Activated B cell treated with CpG ODN at 0.5 μM for 24 hours (primary cell): ENCODE measurements at places on chromosomes 7 and 10. TPM values are rescaled to one million over a fixed set of nuclear protein-coding genes. Genes with fewer than 3 reads are reported as not detected.

Gene ZP3
- total RNA-seq = 0.91 and 2.9 TPM in 2 replicates

Gene CNPY1
- total RNA-seq = not detected in 2 replicates

Gene XRCC2
- 1.7 and 2.3 TPM in 2 replicates for total RNA-seq

Gene GPR158
- not detected in 2 replicates for total RNA-seq

Gene SSBP1
- total RNA-seq = 122 and 146 TPM in 2 replicates

Gene CYP26C1
- total RNA-seq = 0.15 and 0.24 TPM in 2 replicates

Gene NPFFR1
- not detected in 2 replicates for total RNA-seq

Gene HECW1
- not detected in 2 replicates for total RNA-seq

DNA sequence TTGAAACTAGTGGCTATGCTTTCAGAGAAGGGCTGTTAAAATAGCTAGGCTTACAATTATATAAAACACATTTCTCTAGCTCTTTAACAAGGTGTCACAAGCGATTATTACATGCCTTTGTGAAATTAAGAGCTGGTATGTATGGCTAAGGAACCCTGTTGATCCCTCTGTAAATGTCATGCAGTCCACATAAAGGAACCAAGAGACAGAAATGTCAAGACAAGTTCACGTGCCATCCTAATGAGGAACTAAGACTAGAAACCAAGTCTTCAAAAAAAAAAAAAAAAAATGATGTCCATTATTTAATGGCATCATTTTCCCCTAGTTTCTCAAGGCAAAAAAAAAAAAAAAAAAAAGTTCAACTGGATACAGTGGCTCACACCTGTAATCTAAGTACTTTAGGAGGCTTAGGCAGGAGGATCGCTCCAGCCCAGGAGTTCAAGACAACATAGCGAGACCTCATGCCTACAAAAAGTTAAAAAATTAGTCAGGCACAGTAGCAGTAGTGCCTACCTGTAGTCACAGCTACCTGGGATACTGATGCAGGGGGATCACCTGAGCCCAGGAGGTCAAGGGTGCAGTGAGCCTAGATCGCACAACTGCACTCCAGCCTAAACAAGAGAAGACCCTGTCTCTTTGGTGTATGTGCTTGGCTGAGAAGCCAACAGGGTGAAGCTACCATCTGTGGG is 63.4 kb downstream of the SRPK2 start:
- no peak for DNase-seq
- H3K27ac ChIP-seq = peak overlapping the region; percentile 80
- no peak overlapping the region for H3K4me3 ChIP-seq
- no peaks in the 10 kb centered on the region for H3K27me3 ChIP-seq
- peaks cover 10% of the 10 kb centered on the region for H3K36me3 ChIP-seq

GRCh38 chr7:151281686-151282085 is 33.2 kb upstream of the SMARCD3 start:
- H3K27ac ChIP-seq = no peak overlapping the region
- no peaks in the 10 kb centered on the region for H3K36me3 ChIP-seq
- no peak for DNase-seq
- H3K27me3 ChIP-seq = peaks cover 54% of the 10 kb centered on the region
- H3K4me1 ChIP-seq = peaks cover 5% of the 10 kb centered on the region

- H3K27ac ChIP-seq = no peak overlapping the region
- H3K4me3 ChIP-seq = no peak overlapping the region
- H3K36me3 ChIP-seq = no peaks in the 10 kb centered on the region
- peaks cover 14% of the 10 kb centered on the region for H3K4me1 ChIP-seq
- no peak for DNase-seq
- peaks cover 47% of the 10 kb centered on the region for H3K27me3 ChIP-seq
Observed at GRCh38 chr10:78972160-78972946, 96.4 kb upstream of the ZMIZ1 start.

GRCh38 chr7:123941391-123942180 is 16.5 kb downstream of the SPAM1 start:
- no peak overlapping the region for H3K4me3 ChIP-seq
- no peak overlapping the region for H3K27ac ChIP-seq
- no peak for DNase-seq
- no peaks in the 10 kb centered on the region for H3K4me1 ChIP-seq
- peaks cover 2% of the 10 kb centered on the region for H3K27me3 ChIP-seq
- no peaks in the 10 kb centered on the region for H3K36me3 ChIP-seq

DNA sequence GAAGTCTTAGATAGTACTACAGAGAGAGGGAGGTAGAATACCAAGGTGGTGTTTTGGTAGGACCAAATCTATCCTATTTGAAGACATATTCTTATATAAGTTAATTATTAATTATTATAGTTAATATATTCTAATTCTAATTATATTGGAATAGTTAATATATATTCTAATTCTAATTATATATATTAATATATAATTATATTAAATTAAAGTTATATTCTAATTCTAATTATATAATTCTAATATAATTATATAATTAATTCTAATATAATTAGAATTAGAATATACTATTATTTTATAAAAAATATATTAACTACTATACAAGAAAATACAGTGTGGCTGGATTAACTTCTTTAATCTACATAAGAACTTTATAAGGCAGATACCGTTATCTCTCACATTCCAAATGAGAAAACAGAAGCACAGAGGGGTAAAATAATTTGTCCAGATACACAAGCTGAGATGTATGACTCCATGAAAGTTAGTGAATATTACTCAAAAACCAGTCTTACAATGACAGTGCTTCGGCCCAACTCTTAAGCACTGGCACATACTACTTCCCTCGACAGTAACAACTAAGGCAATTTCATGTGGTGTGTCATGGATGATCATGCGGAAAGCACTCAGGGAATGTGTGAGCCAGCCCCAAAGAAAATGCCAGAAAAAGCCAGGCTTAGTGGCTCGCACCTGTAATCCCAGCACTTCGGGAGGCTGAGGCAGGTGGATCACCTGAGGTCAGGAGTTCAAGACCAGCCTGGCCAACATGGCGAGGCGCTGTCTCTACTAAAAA is 42.6 kb downstream of the TYW1B start:
- H3K4me1 ChIP-seq = no peaks in the 10 kb centered on the region
- H3K36me3 ChIP-seq = peaks cover 8% of the 10 kb centered on the region
- H3K4me3 ChIP-seq = no peak overlapping the region
- no peak overlapping the region for H3K27ac ChIP-seq
- DNase-seq = no peak

GRCh38 chr10:131830446-131831130 is 70.2 kb upstream of the PPP2R2D start:
- no peak overlapping the region for H3K27ac ChIP-seq
- no peak overlapping the region for H3K4me3 ChIP-seq
- H3K36me3 ChIP-seq = no peaks in the 10 kb centered on the region

GRCh38 chr10:92413011-92413410 is 122.0 kb downstream of the MARCHF5 start:
- peaks cover 6% of the 10 kb centered on the region for H3K27me3 ChIP-seq
- H3K36me3 ChIP-seq = no peaks in the 10 kb centered on the region
- no peak for DNase-seq

- no peaks in the 10 kb centered on the region for H3K4me1 ChIP-seq
- H3K27ac ChIP-seq = no peak overlapping the region
- no peak overlapping the region for H3K4me3 ChIP-seq
- H3K36me3 ChIP-seq = no peaks in the 10 kb centered on the region
- H3K27me3 ChIP-seq = no peaks in the 10 kb centered on the region
Observed at GRCh38 chr7:16060502-16060901, 360.8 kb downstream of the CRPPA start.

DNA sequence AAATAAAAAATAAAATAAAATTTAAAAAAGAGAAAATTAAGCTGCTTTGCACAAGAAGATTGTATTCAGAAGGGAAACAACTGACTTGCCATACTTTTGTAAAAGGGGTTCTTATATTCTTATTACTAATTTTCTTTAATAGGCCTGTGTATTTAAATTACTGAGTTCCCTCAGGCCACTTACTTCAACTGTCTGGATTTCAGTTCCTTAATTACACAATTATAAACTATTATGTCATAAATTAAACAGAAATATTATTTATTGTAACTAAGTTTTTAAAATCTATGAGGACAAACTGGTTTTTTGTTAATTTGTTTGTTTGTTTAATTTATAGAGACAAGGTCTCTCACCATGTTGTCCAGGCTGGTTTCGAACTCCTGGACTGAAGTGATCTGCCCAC is 22.4 kb upstream of the MICU1 start:
- no peaks in the 10 kb centered on the region for H3K36me3 ChIP-seq
- no peak overlapping the region for H3K27ac ChIP-seq
- DNase-seq = no peak
- peaks cover 2% of the 10 kb centered on the region for H3K4me1 ChIP-seq
- no peak overlapping the region for H3K4me3 ChIP-seq

GRCh38 chr7:45515346-45515745 is 58.8 kb upstream of the ADCY1 start:
- no peaks in the 10 kb centered on the region for H3K27me3 ChIP-seq
- DNase-seq = no peak
- H3K4me1 ChIP-seq = no peaks in the 10 kb centered on the region
- H3K4me3 ChIP-seq = no peak overlapping the region
- H3K27ac ChIP-seq = no peak overlapping the region

- H3K4me3 ChIP-seq = no peak overlapping the region
- no peak for DNase-seq
- H3K36me3 ChIP-seq = no peaks in the 10 kb centered on the region
- H3K27me3 ChIP-seq = no peaks in the 10 kb centered on the region
- no peak overlapping the region for H3K27ac ChIP-seq
- peaks cover 11% of the 10 kb centered on the region for H3K4me1 ChIP-seq
Observed at GRCh38 chr10:51745397-51745796, 46.0 kb upstream of the CSTF2T start.

- no peak overlapping the region for H3K27ac ChIP-seq
- peaks cover 23% of the 10 kb centered on the region for H3K4me1 ChIP-seq
- no peaks in the 10 kb centered on the region for H3K27me3 ChIP-seq
- H3K36me3 ChIP-seq = no peaks in the 10 kb centered on the region
Observed at GRCh38 chr7:16562456-16563220, 36.0 kb downstream of the LRRC72 start.

DNA sequence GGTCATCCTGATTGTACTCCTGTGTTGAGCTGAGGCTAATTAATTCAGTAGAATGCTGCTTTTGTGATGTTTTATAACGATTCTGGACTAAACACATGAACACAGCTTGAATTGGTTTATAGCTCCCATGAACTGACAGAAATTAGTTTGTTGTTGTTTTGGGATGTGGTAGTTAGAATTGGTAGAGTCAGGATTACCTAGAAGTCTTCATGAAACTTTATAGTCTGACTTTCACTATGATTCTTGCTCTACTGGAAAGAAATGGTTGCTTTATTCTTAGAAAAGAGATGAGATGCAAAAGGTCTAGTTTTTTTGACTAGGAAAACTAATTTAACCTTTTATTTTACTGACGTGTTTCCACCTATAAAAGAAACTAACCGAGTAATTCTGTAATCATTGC is 23.4 kb upstream of the TRUB1 start:
- no peaks in the 10 kb centered on the region for H3K27me3 ChIP-seq
- no peak for DNase-seq
- H3K27ac ChIP-seq = no peak overlapping the region
- H3K36me3 ChIP-seq = no peaks in the 10 kb centered on the region
- no peak overlapping the region for H3K4me3 ChIP-seq
- no peaks in the 10 kb centered on the region for H3K4me1 ChIP-seq

DNA sequence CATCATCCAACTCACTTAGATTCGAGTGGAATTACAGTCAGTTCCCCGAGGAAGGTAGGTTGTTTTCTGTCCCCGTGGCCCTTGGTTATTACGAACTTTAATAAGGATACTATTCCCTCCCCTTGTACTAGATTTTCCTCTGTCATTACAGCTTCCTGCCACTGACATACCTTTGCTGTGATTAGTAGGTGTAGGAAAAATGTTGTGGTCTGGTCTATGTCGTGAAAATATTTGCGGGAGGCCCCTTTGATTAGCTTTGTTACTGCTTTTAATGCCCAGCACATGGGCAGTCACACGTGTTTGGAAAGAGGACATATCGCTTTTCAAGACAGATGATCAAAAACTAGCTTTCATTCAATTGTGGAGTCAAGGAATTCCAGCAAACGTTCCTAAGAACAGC is 92.2 kb downstream of the GATA3 start:
- no peak overlapping the region for H3K27ac ChIP-seq
- H3K27me3 ChIP-seq = peaks cover 4% of the 10 kb centered on the region
- H3K4me3 ChIP-seq = no peak overlapping the region
- no peaks in the 10 kb centered on the region for H3K36me3 ChIP-seq
- DNase-seq = no peak
- no peaks in the 10 kb centered on the region for H3K4me1 ChIP-seq

DNA sequence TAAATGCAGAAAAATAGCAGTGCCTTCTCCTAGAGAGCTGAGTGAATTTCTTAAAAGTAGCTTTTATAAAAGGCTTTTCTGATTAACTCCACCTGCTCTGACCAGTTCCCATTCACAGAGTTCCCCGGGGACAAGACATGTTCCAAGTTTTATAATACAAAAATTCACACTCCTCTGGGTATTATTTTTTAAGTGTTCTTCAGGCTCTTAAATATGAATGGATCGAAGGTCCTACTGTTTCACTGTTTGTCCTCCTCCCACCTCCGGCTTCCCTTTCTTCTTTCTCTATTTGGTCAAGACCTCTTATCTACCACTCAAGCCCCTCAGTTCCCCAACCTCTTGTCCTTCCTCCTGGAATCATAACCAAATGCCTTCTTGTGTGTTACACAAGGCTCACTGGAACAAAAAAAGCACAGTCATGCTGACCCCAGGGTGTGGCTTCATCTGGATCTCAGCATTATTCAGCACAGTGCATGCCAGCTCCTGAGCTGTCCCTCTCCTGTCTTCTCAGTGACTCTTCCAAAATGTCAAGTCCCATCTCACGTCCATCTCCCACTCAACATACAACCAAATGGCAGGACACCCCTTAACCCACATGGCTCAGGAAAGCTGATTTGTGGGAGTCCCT is 222.4 kb downstream of the SORCS1 start:
- no peak overlapping the region for H3K4me3 ChIP-seq
- H3K36me3 ChIP-seq = no peaks in the 10 kb centered on the region
- DNase-seq = no peak
- no peaks in the 10 kb centered on the region for H3K4me1 ChIP-seq

- H3K4me1 ChIP-seq = no peaks in the 10 kb centered on the region
- H3K27me3 ChIP-seq = peaks cover 2% of the 10 kb centered on the region
- no peak for DNase-seq
- no peak overlapping the region for H3K4me3 ChIP-seq
- no peaks in the 10 kb centered on the region for H3K36me3 ChIP-seq
Observed at GRCh38 chr10:2081501-2081900, 344.2 kb upstream of the ADARB2 start.

- no peaks in the 10 kb centered on the region for H3K27me3 ChIP-seq
- peaks cover 85% of the 10 kb centered on the region for H3K36me3 ChIP-seq
- no peak for DNase-seq
- peaks cover 2% of the 10 kb centered on the region for H3K4me1 ChIP-seq
- no peak overlapping the region for H3K4me3 ChIP-seq
Observed at GRCh38 chr10:74103560-74104258, 46.9 kb downstream of the AP3M1 start.
